ENCODE measurements at places on chromosomes 2 and 18.

- DNase-seq: no peak
Observed at GRCh38 chr2:17482651-17483050, 35.6 kb downstream of the RAD51AP2 start.

GRCh38 chr2:133045787-133046186, 375.8 kb upstream of the LYPD1 start:
- DNase-seq: no peak

GRCh38 chr2:142291969-142292368, 161.2 kb upstream of the LRP1B start:
- no peak for DNase-seq

- DNase-seq: no peak
Observed at GRCh38 chr18:46283895-46284295, 179.7 kb downstream of the HAUS1 start.

GRCh38 chr2:64943387-64944150, 45.6 kb upstream of the SLC1A4 start:
- DNase-seq: peak; percentile 60

DNA sequence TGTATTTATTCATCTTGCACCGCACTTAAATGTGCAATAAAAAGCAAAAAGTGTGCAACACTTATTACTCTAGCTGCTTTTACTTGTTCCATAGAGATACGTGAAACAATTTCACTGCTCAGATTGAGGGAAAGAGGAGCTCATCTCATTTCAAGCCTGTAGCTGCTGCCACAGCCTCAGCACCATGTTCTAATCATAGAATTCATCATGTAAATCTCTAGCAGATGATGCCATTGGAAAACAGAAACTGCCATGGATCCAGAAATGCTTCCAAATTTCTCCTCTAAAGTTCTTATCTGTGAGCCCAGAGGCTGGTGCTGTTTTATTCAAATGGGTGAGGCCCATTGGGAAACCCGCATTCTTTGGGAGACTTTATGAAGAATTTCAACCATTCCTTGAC, 2.0 kb downstream of the CDC42EP3 start:
- no peak for DNase-seq

DNA sequence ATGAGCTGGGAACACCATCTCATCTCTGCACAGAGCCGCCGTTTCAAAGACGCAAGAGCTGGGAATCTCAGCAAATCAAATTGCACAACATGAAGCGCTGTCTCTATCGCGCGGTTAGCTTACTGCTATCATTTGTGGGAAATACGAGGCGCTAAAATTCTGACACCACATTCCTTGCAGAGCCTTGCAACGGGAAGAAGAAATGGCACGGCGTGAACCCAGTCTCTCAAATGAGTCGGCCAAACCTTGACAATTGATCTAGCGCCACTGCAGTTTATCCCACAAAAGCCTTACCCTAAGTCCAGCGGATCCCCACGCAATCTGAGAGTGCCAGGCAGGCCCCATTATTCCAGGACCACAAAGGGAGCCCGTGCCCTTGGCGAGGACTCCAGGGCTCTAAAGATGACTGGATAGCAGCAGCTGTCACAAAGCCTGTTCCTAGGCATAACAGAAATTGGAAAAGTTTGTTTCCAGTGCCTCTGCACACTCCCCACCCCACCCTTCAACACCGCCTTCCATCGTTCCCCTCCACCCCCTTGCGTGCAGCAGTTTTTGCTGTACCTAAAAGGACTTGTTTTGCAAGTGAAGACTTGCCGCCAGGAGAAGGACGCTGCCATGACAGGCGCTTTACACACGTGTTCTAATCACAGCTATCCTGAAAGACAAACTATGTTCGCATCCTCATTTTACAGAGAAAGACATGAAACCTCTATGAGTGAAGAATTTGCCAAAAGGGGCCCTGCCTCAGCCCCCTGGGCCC, 252.4 kb downstream of the EIPR1 start:
- no peak for DNase-seq

GRCh38 chr2:218301176-218301819, 9.0 kb upstream of the TMBIM1 start:
- peak; percentile 83 for DNase-seq

GRCh38 chr2:118350621-118351020, 262.4 kb downstream of the INSIG2 start:
- DNase-seq: no peak

DNA sequence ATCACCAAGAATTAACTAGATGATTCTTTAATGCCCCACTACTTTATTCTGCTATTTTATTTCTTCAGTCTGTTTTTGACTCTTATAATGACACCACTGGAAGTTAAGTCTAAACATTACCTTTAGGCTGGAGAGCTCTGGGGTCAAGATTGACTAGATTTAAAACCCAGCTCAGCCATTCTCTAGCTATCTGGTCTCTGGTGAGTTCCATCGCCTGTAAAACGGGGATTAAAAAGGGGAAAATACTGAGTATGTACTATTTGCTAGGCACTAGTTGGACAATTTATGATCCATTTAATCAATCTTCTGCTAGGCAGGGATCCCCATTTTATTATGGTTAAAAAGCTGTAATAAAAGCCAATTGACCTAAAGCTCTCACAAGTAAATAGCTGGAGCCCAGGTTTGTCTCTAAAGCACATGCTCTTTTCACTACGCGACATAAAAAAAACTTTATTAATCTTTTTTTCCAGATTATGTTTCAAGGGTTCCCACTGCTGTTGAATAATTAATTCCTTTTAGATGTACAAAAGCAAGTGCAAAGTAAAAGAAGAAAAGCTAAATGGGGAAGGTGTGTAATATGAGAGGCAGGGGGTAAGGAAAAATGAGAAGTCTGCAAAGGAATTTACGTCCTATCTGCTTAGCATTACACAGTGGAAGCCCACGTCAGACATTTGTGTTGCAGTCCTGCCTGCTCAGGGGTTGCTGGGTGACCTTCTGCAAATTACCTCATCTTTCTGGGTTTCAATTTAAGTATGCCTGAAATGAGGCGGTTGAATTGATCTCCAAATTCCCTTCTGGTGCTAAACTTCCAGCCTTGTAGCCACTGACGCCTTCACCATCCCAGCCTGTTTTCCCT, 918 bp upstream of the NABP1 start:
- DNase-seq: peak; percentile 90

DNA sequence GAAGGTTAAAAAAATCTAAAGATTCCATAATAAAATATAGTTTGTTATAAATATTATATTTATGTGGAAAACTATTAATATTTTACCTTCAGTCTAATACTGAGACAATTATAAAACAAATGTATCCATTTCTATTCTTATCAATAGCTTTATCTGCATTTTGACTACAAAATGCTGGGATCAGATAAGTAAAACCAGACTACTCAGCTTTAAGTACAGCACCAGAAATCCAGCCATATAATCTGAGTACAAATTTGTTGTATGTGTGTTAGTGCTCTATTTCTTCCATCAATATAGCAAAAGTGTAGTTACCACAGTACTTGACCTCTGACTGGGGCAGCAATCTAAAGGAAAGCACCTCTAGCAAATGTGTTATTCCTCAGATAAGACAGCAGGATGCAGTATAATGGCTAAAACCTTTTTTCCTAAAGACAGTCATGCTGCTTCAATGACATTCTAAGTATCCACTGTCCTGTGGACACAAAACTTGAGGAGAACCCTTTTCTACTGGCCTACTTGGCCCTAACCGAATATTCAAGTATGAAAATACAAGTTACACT, 68.1 kb downstream of the OLA1 start:
- peak; percentile 21 for DNase-seq

GRCh38 chr2:43305012-43305411, 78.6 kb upstream of the ZFP36L2 start:
- peak; percentile 64 for DNase-seq

DNA sequence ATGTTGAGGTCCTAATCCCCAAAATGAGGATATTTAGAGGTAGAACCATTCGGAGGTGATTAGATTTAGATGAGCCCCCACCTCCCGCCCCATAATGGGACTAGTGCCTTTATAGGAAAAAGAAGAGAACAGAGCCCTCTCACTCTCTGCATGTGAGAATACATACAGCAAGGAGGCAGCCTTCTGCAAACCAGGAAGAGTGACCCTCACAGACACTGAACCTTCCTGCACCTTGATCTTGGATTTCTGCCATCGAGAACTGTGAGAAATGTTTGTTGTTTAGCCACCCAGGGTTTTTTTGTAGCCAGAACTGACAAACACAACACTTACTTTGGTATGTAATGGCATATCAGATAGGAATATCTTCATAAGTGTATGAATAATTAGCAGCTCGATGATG, 83.7 kb downstream of the XIRP2 start:
- DNase-seq: no peak

GRCh38 chr18:32368170-32368569, 102.5 kb downstream of the GAREM1 start:
- DNase-seq: peak; percentile 63

GRCh38 chr18:13382366-13382953, 163.9 kb downstream of the LDLRAD4 start:
- DNase-seq: peak; percentile 57

DNA sequence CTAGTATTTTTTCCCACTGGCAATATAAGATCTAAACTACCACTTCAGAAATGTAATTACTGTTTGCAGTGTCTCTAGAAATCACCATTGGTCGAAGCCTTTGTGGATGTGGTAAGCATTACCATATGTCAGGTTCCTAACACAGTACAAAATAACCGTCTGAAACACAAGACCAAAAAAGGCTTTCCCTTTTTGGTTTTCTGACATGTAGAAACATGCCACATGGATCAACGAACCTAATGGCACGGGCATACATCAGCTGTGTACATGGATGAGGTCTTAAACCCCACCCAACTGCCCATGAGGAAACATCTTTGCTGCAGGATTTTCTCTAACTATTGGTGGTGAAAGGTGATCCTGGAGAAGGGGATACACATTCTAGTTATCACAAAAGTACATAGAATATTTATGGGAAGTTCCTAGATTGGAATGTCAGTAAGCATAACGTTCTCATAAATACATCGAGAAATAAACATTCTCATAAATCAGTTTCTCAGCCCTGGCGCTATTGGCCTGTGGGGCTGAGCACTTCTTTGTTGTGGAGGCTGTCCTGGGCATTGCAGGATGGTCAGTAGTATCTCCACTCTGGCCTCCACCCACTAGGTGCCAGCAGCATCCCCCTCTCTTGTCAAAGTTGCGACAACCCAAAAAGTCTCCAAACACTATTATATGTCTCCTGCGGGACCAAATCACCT, 9.0 kb downstream of the VIT start:
- DNase-seq: no peak

DNA sequence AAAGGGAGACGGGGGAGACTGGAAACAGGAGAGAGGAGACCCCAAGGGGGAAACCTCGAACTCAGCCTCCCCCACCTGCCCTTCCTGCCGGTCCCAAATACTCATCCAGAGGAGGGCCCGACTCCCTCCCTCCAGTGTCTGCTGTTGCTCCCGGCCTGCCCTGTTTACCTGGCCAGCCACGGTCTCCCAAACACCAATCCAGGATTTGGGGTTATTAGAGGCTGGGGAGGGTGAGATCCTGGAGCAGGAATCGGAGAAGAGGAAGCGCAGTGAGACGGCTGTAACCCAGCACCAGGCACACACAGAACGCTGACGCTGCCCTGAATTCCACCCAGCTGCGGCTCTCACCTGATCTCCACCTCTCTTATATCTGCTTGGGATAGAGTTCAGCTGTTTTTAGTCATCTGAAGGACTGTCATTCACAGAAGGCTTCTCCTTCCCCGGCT, 213.0 kb downstream of the TNS1 start:
- no peak for DNase-seq

DNA sequence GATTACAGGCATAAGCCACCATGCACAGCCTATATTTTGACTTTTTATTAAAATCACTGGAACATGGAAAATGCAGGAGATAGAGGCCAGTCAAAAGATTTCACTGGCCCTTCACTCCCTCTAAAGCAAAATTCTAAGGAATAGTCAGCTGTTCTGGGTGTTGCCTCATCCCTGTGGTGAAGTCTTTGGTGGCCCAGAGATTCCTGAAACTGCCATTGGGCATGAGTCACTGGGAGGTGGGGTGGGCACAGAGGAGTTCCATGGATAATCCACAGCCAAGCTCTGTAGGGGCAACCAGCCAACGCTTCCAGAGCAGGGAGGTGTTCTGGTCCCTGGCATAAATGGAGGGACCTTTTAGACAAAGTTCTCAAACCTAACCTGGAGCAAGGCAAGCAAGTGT, 89.7 kb upstream of the TTC39C start:
- DNase-seq: peak; percentile 54

GRCh38 chr2:227813229-227813561, 447 bp upstream of the CCL20 start:
- DNase-seq: no peak

DNA sequence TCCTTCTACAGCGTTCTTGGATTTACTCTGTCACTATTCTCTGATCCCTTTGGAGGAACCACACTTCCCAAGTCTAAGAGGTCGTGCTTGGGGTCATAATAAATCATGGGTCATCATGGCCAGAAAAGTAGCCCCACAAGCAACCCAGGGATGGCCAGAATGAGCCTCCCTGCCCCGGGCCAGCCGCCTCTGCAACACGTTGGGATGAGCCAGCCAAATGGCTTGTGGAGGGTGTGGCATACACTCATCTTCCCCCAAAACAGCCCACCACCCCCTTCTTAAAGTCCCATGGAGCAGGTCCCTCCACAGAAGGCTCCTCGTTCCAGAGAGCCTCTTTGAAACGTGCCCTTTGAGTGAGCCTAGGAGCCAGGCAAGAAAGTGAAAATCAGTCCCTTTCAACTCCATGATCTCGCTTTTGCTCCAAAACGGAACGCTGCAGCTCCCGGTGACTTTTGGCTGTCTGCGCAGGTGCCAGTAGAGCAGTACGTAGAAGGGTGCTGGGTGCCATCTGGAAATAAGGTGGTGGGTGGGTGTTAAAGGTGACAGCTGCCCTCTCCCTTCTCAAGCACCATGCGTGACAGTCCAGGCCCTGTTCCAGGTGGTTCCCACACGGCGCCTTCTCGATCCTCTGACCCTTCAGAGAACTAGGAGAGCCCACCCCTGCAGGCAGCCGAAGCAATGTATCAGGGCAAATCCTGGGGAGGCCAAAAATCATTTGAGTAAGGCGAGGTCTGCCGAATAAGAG, 48.5 kb upstream of the FOSL2 start:
- no peak for DNase-seq

DNA sequence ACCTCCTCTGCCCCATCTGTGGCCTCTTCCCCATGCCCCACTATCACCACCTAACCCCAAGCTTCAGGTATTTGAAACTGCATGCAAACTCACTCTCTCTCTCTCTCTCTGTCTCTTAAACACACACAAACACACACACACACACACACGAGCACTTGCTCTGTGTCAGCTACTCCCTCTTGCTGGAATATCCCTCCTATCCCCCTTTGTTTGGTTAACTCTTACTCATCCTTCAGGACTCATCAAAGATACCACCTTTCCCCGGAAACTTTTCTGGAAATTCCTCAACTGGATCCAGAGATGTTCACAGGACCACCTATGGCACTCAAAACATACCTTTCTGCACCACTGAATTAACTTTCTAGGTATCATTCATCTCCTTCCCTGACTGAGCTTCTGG, 222.8 kb upstream of the TMEM200C start:
- no peak for DNase-seq

- DNase-seq: peak; percentile 3
Observed at GRCh38 chr18:51361130-51361860, 163.8 kb upstream of the MEX3C start.

- peak; percentile 13 for DNase-seq
Observed at GRCh38 chr18:75173125-75173432, 35.9 kb downstream of the PTGR3 start.

- DNase-seq: no peak
Observed at GRCh38 chr2:127528487-127528886, 2.2 kb upstream of the IWS1 start.

All from fibroblast of mammary gland (primary cell).